Posterior vena cava (tissue), 2 donors: ENCODE measurements at places on chromosomes 1 and 21. TPM values are rescaled to one million over a fixed set of nuclear protein-coding genes. Genes with fewer than 3 reads are reported as not detected.

Gene CRP
- 0.65 TPM for total RNA-seq

Gene MAGI3
- total RNA-seq = 12.2 TPM

Gene KCNN3
- total RNA-seq = 2.0 TPM

Gene ST6GALNAC5
- 6.0 TPM for total RNA-seq

Gene DEPDC1
- total RNA-seq = 0.10 TPM

- DNase-seq = no peak
Measured at GRCh38 chr1:172148213-172148612, 272.3 kb upstream of the C1orf105 start.

DNA sequence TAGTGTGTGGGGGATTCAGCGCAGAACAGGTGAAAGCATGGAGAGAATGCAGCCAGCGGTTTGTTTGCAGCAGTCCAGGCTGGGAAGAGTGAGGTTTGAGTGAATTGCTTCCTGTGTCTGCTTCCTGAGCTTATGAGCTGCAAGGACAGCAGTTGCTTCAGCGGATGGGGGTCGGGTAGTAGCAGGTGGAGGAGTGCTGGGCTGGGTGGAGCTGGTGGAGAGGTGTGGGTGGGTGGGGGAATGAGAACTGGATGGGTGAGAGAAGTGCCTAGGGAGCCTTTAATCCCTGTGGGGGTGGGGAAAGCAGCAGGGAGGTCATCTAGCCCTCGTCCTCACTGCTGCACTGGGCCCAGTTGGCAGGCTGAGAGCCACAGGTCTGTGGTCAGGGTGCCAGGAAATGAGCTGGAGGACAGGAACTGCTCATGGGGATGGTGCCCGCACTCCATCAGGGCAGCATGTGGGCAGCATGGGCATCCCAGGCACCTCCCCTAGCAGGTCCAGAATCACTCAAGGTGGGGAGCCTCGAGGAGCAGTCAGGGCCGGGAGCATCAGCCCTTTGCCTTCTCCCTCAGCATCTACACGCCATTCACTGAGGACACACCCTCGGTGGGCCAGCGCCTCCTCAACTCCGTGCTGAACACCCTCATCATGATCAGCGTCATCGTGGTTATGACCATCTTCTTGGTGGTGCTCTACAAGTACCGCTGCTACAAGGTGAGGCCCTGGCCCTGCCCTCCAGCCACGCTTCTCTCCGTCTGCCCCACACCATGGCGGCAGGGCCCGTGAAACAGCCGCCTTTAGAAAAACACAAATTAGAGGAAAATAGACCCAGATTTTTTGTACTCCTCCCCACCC lies 14.8 kb downstream of the PSEN2 start:
- peak; percentile 58 for DNase-seq

DNA sequence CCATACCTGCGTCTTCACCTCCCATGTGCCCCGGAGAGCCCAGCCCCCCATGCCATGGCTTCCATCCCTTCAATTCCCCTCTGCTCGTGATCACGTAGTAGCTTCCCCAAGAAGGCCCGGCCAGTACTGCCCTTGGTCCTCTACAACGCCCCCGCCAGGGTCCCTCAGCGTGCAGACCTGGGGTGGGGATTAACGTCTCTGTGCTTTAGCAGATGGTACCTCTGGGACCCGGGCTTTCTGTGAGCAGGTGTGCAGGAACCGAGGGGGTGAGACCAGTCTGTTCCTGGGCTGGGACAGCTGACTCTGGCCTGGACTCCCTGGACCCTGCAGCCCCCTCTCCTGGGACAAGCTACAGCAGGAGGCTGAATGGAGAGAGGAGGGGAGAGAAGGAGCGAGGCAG lies 1.2 kb downstream of the PLCH2 start:
- no peak for DNase-seq

- no peak for DNase-seq
Measured at GRCh38 chr1:248802454-248802853, 23.3 kb downstream of the SH3BP5L start.

Gene AMPD1
- total RNA-seq = not detected

Gene MAP3K21
- 0.29 TPM for total RNA-seq

DNA sequence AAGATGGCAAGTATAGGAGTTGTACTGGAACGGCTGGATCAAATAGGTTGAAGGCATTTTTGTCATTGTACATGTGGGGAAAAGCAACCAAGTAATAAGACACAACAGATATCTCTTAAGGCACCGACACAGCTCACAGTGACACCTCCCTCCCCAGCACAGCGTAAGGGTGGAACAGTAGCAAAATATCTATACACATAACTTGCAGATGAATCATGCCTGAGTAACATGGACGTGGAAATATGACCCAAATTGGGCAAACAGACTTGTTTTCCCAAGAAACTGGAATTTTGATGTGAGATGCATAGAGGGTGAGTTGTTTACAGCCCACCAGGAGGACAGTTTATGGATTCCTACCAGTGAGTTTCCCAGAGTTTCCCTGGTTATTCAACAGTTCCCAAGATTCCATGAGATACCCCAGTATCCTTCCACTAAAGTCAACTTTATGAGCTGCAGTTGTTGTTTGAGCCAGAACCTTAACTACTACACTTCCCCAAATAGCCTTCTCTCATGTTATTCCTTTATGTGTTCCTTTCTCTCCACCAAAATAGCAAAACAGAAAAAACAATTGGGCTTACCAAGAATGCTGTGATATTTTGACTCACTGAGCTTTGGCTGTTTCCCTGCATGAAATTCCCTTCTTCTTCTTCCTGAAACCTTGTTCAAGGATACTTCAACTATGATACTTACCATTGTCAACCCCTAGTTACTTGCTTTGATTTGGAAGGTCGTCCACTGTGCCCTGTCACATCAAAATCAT lies 7.1 kb upstream of the DR1 start:
- no peak for DNase-seq

Gene PTGFRN
- total RNA-seq = 153 TPM

Gene HEYL
- total RNA-seq = 47.1 TPM

Gene ORC1
- total RNA-seq = 0.52 TPM

GRCh38 chr1:22878626-22879025 lies 94.0 kb downstream of the LACTBL1 start:
- DNase-seq = no peak

Gene SIK1
- 9.9 TPM for total RNA-seq

Gene ZMYND12
- not detected for total RNA-seq
